Neural progenitor cell (in vitro differentiated cells): ENCODE measurements at places on chromosomes 3 and 15.
A peak's percentile ranks its signal among the peaks of the same experiment; 100 is the strongest.

DNA sequence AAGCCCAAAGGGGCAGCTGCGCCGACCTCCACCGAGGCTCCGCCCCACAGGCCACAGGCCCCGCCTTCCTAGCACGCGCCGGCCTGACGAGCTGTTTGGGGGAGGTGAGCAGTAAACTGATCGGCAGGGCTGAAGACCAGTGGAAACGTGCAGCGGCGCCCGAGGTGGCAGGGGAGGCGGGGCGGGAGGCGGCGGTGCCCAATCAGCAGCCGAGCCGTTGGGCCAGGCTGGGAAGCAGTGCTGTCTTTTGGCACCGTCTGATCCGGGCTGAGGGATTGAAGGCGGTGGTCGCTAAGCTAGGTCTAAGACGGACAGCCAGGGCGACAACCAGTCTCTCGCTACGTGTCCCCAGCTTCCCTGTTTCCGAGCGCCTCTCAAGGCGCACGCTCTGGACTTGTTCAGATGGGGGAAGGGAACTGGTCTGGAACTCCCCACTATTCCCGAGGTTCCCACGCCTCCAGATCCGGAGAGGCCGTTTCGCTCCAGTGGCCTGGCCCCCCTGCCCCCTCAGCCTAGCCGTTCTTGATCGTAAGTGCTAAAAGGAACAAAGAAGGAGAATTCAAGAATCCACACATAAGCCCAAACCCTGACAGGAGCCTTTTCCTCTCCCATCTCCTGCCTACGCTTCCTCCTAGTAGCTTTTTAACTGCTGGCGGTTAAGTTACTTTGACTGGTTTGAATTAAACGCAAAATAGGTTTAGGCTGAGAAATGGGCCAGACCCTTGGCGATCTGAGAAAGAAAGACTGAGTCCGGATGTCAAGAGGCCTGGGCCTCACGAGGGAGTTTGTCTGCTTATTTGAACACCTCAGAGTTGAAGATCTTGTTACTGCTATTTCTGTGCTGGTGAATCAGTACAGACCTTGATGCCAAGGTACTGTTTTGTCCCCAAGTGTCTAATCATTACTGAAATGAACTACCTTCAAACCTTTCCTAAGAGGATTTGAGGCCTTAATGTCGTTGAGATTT, at the start of gene FMN1:
Gene FMN1, minus strand, starts transcription at position 11 of the 967 bp plus-strand sequence. CDS start 39,800 bp downstream, outside the sequence.
- DNase-seq, result peak; percentile 98

DNA sequence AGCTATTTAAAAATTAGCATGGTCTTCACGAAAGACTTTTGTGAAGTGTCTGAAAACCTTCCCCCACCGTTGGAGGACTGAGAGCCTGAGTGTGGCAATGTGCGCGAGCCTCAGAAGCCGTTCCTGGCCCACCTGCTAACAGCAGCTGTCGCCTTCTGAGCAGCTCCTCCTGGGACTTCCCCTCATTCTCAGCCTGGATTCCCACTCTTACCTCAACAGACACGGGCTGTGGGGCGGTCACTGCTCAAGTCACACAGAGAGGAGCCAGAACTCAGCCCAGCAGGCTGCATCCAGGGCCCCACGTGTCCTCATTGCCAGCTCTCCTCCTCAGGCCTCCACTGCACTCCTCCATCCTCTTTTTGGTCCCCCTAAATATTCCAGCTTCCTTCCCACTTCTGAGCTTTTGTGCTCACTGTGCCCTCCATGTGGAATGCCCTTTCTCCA, 7.8 kb downstream of the DNASE1L3 start:
- no peak for DNase-seq

DNA sequence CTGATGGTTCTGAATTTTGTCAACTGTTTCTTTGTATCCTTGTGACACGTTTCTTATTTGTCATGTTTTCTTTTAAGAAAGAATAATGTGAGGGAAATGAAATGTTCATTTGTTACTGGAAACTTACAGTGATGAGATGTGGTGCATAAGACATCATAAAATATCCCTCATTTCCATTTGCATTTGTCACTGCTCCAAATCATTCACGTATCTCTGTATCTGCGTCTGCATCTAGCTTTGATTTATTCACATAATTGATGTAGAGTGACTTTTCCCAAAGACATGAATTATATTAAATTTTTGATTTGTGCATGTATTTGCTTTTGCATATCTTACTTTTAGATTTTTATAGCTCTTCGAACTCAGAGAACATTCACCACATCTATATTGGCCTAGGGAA, 66.8 kb downstream of the CHL1 start:
- DNase-seq, result no peak

DNA sequence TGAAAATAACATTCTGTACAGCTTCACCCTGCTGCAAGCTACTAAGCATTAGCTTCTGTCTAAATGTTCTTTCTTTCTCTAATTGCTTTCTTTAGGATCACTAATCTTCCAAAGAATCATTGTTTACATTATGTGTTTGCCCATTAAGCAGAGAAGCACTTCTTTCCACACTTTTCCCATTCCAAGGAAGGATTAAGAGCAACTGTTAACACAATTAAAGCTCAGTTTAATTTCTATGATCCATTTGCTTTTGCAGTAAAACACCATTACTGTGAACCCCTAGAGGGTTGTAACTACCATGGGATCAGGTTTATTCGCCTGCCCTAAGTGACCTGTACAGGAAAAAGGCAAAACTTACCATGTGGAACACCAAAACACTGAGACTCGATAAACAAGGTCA, 125.8 kb upstream of the ZNF385D start:
- DNase-seq, result peak; percentile 41

- DNase-seq, result peak; percentile 85
These were observed 213.1 kb downstream of the FGF12 start for GRCh38 chr3:192514081-192514753.

DNA sequence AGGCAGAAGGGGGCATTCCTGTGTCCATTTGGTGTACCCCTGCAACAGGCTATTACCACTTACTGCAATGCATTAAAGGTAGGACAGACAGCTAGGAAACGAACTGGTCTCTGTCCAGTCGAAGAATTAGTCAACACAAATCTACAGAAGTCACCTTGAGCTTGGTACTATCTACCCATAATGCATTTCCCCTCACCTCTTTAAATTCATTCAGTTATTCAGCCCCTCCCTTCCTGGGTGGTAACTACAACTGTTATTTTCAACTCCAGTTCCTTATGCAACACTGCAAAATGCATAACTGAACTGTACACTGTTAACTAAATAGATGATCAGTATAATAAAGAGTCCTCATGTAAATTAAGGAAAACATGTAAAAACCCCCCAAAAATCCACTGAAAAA, 77.6 kb downstream of the MAGI1 start:
- DNase-seq, result no peak

DNA sequence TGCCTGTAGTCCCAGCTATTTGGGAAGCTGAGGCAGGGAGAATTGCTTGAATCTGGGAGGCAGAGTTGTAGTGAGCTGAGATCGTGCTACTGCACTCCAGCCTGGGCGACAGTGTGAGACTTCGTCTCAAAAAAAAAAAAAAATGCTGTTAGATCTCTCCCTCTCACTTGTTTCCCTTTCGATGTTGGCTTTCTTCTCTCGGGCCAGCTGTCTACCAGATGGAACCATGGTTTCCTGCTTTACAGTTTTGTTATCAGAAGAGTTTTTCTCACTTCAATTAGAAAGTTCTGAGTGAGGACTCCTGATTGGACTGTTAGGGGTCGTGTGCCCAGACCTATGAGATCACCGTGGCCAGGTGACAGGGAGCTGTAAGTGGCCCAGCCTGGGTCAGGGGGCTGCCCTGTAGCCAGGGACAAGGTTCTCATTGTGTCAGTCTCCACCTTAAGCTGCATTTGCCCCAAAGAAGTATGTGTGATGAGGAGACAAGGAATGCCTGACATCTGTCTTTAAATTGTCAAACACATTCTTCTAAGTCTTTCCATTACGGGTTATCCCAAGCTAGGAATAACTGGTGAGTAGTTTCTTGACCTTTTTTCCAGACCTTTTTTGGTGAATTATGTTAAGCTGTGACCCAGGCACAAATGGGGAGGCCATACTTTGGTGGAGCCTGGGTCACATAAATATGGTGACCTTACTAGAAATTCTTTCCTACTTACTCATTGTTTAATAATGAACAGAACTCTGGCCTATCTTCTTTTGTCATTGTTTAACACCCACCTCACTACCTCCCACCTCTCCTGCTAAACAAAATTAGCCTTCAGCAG, 25.2 kb downstream of the SNAPC5 start:
- no peak for DNase-seq

- no peak for DNase-seq
These were observed 375.1 kb upstream of the THBS1 start for GRCh38 chr15:39205506-39206371.

GRCh38 chr15:73879426-73879825, 6.1 kb downstream of the TBC1D21 start:
- no peak for DNase-seq

- no peak for DNase-seq
These were observed 273.9 kb downstream of the PDCD6IP start for GRCh38 chr3:34072297-34072696.

DNA sequence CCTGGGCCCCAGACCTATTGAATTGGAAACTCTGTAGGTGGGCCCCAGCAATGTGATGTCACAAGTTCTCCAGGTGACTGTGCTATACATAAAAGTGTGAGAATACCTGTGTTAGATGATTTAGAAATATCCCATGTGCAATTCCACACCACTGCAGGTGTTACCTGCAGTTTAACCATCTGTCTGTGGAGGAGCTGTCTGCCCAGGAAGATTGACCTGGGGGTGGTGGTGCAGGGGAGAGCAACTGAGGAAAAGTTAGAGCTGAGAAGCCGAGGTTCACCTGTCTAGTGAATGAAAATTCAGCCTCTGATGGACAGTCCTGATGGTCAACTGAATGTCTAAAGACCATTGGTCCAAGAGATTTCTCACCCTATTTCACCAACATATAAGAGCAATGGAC, 132.2 kb upstream of the SLC24A5 start:
- no peak for DNase-seq

DNA sequence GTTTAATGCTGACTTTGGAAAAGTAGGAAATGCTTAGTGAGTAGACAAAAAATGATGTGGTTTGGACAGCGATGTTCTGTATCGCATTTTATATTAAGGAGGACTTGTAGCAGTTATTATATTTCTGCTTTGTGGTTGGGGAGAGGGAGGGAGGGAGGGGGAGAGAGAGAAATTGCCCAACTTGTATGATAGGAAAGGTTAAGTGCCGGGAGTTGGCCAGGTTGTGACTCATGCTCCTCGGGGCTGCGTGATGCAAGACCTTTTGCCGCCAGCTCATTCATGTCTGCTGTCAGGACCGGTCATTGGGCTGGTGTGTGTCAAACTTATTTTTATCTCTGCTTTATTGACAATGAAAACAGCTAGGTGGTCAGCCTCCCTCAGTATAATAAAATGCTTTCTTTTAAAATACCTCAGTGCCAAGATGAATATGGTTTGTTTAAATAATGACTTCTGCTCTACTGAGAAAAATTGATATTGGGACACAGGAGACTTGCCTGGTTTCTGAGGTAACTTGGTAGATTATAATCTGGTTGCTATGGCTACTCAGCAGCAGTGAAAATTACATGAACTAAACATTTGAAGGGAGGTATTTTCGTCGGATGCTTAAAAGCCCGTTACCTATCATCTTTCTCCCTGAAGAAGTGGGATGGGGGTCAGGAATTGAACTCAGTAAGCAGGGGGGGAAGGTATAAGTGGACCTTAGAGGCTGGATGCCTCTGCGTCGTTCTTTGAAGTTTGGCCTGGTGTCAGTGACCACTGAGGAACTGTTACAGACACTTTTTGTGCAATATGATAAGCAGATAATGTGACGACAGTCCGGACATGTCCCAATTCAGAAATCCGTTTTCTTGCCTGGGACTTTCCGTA, 90.7 kb downstream of the FNDC3B start:
- no peak for DNase-seq

- DNase-seq, result no peak
These were observed 2.3 kb downstream of the ARPC4 start for GRCh38 chr3:9795207-9795606.

GRCh38 chr3:82080792-82081191, 319.3 kb upstream of the GBE1 start:
- no peak for DNase-seq

- no peak for DNase-seq
These were observed 212.4 kb upstream of the ZBTB20 start for GRCh38 chr3:115359536-115359935.

DNA sequence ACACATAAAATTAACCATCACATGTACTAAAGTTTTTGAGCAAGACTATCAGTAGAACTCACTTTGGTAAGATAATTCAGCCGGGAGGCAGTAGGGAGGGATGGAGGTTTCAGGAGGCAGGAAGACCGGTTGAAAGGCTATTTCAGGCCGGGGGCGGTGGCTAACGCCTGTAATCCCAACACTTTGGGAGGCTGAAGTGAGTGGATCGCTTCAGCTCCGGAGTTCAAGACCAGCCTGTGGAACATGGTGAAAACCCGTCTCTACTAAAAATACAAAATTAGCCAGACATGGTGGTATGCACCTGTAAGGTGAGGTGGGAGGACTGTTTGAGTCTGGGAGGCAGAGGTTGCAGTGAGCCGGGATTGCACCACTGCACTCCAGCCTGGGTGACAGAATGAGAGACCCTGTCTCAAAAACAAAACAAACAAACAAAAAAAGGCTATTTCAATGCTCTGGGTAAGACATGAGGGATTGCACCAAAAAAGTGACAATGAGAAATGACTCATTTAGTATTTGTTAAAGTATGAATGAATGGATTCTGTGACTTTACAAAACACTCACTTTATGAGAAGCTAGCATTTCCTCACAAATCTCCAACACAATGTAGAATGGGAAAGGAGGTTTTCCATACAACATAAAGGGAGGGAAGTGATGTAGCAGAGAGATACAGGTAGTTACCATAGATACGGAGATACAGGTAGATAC, 43.9 kb downstream of the SH3BP5 start:
- no peak for DNase-seq

DNA sequence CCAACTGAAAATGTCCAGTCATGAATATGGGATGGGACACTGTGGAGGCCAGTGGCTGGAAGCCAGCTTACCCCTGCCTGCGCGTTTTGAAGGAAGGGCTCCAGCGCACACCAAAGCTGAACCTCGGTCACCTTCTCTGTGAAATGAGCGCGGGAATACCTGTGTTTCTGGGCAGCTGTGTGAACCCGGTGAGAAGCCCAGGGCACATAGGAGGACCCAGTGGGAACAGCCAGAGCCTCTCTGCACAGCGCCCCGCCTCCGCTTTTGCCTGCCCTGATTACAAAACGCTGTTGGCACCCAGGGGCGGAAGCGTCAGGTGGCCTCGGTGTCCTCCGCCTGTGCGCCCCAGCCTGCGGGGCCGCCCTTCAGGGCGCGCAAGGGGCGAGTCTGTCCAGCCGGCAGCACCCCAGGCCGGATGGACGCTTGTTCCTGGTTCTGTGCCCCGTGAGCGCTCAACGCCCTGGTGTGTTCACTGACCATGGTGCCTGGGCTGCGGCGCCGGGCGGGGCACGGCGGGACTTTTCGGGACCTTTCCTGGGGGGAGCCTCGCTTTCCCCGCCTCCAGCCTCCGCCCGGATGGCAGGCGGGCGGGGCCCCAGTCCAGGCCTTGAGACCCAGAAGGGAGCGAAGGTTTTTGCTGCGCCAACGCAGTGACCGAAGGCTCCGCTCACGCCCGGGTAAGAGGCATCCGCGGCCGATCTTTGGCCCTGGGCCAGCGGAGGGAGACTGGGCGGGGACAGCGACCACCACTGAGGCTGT, at the start of gene SQOR:
Gene SQOR, plus strand, starts transcription at position 598 of the 759 bp plus-strand sequence. CDS start 23,895 bp downstream, outside the sequence.
- DNase-seq, result peak; percentile 72

GRCh38 chr3:30227571-30228301, 378.7 kb upstream of the TGFBR2 start:
- no peak for DNase-seq

- DNase-seq, result no peak
These were observed 160.5 kb upstream of the NR2E3 start for GRCh38 chr15:71649894-71650293.
